ENCODE measurements at places on chromosomes 1 and 21.

DNA sequence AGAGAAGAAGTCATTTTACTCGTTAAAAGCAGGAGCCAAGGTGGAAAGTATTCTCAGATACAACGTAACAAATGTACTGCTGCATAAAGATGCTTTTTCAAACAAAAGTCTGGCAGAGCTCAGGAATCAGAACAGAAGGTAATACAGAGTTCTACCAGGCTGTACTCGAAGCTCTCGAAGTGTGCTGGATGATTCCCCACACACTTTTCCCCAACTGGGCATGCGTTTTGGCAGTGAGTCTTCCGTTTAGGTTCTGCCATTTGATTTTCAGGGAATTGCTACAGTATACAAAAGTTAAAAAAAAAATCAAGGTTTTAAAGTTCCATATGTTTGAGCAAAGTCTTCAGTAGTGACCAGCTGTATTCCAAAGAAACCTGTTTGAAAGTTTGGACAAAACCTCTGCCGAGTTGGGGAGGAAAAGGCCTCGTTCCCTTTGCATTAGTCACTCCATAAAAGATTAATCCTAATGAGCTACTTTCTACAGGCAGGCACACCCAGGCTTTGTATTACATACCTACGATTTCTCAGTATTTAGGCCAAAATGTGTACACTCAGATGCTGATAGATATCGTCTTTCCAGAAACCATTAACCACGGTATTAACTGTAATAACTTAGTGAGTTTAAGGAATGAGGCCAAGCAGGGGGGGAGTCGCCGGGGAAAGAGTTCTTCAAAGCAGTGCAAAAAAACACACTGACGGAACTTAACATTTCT lies 477.1 kb downstream of the LMO4 start:
- no peak for DNase-seq

DNA sequence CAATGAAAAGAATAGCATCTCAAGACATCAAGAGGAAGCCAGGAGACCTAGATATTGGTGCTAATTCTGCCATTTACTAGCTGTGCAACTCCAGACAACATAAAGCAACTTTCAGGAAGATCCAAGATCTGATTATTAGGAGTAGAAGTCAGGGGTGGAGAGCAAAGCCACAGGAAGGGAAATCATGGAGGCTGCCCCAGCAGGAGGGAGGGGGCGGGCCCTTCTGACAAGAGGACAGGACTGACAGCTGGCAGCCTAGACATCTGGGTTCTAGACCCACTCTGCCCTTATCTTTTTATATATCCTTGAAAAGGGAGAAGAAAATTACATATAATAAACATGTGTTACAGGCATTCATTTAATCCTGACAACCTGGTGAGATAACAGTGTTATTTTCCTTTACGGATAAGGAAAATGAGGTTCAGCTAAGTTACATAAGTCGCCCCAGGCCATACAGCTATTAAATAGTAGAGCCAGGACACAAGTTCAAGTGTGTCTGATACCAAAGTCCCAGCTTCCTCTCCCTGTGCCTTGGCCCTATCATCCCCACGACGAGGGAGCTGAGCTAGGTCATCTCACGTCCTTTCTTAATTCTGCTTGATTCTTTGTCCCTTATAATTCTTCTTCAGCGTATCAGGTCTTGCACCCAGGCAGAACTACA lies 46.6 kb downstream of the ARHGEF11 start:
- DNase-seq: no peak

DNA sequence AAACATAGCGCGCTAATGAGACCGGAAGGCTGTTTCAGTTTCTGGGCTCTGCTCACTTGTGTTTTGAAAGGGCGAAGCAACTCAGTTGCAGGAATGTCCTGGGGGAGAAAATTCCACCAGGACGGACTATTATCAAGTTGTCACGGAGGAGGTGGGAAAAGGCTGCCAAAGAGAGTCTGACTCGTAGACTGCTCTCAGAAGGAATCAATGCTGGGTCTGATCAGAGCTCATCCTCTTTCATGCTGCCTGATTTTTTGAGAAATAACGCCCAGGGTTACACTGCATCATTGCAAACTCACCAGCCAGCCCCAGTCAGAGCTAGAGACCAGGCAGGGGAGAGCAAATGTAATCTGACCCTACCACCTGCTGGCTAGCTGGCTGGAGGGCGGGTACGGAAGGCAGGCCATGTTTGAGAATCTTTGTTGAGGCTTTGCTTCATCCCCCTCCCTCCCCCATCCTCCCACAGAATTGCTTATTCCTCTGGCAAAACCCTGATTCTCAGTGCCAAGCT lies 36.4 kb upstream of the BCL9 start:
- DNase-seq: no peak

DNA sequence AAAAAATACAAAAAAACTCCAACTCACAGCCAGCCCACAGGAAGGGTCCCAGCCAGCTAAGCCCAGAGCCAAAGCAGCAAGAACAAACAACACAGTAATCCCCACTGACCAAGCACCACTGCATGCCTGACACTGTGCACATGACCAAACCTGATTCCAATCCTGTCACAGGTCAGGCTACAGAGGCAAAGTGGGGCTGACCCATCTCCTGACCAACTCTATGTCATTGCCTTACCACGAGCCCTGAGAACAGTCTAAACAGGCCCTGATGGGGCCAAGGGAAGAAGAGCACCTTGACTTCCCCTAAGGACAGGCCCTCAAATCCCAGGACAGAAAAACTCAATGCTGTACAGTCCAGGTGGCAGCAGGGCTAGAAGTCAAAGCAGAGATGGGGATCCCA lies 2.4 kb downstream of the LSS start:
- DNase-seq: peak; percentile 30

- DNase-seq: no peak
Measured at GRCh38 chr21:14903172-14903865, 161.5 kb downstream of the NRIP1 start.

GRCh38 chr1:72649991-72650390 lies 367.7 kb upstream of the NEGR1 start:
- no peak for DNase-seq

DNA sequence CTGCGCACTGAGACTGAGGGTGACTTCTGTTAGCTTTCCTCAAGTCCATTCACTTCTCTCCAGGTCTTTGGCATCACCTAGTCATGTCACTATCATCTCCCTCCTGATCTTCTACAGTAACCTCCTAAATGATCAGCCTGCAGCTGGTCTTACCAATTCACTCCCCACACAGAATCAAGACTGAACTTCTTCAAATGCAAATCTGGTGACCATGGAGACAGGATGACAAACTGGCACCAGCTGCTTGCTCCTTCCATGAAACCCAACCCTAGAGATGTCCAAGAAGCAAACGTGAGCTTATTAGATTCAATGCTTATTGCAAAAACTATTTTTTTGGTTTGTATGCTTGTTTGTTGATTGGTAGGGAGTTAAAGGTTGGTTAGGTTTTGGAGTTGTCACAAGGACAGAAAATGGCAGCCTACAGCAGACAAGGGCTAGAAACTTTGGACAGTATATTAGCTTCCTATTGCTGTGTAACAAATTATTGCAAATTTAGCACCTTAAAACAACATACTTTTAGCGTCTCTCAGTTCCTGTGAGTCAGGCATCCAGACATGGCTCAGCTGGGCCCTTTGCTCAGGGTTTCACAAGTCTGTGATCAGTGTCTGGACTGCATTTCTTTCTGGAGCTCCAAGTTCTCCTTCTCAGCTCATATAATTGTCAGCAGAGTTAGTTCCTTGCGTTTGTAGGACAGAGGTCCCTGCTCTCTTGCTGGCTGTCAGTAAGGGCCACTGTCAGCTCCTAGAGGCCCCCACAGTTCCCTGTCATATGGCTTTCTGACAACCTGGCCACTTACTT lies 53.3 kb upstream of the GJA8 start:
- no peak for DNase-seq

DNA sequence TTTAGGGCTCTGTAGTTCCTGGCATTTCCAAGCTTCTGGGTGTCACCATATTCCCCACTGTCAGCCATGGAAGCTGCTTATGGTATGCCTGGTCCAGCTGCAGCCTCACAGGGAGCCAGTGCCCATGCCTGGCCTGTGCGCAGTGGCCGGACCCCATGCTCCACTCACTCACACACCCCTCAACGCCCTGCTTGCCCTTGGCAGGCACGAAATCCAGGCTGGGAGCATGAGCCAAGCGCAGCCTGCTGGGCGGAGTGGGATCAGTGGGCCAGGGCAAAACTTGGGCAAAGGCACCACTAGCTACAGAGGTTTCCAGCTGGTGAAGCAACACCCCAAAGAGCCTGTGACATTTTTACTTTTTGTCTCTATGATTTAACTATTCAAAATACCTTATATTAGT lies 520.4 kb downstream of the RWDD3 start:
- no peak for DNase-seq

- no peak for DNase-seq
Measured at GRCh38 chr1:15775706-15776105, 17.1 kb downstream of the FBLIM1 start.

DNA sequence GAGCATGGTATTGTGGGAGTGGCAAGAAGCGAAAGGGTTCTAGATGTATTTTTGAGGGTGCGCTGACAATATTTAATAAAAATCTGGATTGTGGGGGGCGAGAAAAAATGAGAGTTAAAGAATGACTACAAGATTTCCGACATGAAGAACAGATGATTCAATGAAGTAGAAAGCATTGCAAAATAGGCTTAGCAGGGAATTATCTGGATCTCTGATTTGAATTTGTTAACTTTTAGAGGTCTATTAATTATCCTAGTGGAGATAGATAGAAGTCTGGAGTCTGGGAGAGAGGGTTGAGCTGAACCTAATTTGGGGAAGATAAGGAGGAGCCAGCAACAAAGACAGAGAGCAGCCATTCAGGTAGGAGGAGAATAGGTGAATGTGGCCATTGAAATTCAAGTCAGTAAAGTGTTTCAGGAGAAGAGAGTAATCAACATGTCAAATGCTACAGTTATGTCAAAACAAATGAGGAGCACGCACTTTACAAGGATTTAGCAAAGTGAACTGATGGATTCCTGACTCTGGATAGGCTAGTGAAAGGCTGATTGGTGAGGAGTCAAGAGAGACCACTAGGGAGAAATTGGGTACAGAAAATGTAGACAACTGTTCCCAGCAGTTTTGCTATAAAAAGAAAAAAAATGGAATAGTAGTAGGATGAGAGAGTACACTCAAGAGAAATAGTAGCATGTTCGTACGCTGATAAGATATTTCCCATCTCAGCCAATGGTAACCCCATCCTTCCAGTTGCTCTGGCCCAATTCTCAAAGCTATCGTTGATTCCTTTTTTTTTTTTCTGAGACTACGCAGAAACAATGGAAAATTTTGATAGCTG lies 393.2 kb upstream of the CXADR start:
- no peak for DNase-seq

- no peak for DNase-seq
Measured at GRCh38 chr1:117636637-117637425, 31.0 kb downstream of the TENT5C start.

DNA sequence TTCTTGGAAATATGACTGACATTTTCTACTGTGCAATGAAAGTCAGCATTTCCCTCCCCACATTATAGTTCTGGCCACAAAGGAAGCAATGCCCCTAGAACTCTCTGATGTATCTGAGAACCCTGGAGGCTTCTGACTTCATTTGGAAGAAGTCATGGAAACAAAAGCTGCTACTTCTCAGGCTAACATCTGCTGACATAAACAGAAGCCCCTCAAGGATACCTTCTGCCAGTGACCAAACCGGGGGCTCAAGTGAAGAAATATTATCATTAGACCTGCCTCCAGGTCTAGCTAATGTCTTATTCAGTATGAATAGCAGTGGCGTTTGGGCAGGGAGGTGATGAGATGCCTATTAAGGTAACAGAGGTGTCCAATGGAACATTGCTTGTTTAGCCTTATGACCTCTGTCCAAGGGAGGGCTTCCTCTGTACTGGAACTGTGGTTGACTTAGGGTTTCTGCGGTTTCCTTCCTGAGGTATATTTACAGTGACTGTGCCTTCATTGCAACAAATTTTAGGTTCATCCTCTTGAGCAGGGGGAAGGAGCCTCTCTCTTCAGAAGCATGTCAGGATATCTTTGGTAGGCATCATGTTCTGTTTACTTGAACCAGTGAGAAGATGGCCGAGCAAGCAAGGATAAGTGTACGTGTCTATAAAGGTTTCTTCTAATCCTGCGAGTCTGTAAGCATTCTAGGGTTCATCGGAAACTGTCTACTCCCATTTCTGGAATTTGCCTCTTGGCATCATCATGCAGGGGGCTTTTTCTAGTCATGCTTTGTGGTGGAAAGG lies 161.7 kb downstream of the PBX1 start:
- DNase-seq: no peak

DNA sequence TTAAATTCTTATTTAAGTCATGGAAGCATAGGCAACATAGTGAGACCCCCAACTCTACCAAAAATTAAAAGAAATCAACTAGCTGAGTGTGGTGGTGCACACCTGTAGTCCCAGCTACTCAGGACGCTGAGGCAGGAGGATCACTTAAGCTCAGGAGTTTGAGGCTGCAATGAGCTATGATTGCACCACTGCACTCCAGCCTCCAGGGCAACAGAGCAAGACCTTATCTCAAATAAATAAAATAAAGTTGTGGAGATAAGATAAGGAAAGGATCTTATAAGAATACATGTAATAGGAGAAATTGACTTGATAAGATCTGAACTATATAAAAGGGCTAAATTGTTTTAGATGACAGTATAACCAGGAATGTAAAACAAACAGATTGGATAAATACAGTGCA lies 2.3 kb upstream of the BATF3 start:
- DNase-seq: no peak

GRCh38 chr1:169193191-169193850 lies 86.8 kb downstream of the ATP1B1 start:
- no peak for DNase-seq

GRCh38 chr1:21900766-21901472 lies 36.2 kb downstream of the HSPG2 start:
- no peak for DNase-seq

- DNase-seq: no peak
Measured at GRCh38 chr1:207333620-207334019, 12.1 kb downstream of the CD55 start.

GRCh38 chr1:8416881-8417280 lies 99.0 kb downstream of the SLC45A1 start:
- DNase-seq: no peak

GRCh38 chr1:1796466-1796865 lies 18.2 kb upstream of the NADK start:
- no peak for DNase-seq

GRCh38 chr1:37945743-37946702 lies 830 bp downstream of the INPP5B start:
- DNase-seq: no peak

DNA sequence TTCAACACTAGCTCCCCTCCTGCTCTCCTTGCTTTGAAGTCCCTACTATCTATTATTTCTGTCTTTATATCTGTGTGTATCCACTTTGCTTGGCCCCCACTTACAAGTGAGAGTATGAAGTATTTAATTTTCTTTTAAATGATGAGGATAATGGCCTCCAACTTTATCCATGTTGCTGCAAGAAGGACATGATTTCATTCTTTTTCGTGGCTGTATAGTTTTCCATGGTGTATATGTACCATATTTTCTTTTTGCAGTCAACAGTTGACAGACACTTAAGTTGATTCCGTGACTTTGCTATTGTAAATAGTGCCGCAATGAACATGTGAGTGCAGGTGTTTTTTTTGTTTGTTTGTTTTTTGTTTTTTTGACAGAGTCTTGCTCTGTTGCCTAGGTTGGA lies 365.6 kb downstream of the ZP4 start:
- DNase-seq: no peak
